ENCODE measurements at places on chromosomes 3 and 15. TPM values are rescaled to one million over a fixed set of nuclear protein-coding genes. Genes with fewer than 3 reads are reported as not detected.
A peak's percentile ranks its signal among the peaks of the same experiment; 100 is the strongest.

- no peak for DNase-seq
These were observed 769 bp downstream of the C2CD4A start for GRCh38 chr15:62067448-62068044.

Gene AGTR1
- 13.3 TPM for total RNA-seq

GRCh38 chr3:10763817-10764258 is 52.2 kb upstream of the SLC6A11 start:
- DNase-seq = no peak

DNA sequence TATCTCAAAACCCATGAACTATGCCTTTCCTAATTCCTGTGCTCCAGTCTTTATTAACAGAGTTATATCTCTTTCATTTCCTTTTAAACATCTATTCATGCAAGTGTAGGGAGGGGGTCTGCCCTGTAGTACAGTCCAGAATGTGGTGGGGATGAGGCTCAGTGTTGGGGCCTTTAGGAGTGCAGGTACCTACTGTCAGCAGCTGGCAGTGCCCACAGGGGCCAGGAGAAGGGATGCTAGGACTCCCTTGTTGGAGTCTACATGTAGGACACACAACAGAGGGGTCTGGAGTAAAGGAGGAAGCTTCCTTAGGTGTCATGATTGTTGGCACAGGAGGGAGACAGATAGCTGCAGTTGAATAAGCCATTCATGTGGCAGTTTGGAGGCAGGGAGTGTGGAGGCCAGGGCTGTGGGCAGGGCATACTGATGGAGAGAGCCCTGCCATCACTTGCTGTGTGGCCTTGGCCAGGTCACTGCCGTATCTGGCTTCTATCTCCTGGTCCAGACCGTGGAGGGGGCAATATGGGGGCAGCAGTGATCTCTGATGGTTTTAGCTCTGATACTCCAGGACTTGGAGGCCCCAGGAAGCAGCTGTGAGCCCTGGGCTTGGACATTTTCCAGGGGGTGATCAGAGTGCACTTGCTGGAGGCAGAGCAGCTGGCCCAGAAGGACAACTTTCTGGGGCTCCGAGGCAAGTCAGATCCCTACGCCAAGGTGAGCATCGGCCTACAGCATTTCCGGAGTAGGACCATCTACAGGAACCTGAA is 29.5 kb downstream of the ESYT3 start:
- no peak for DNase-seq

GRCh38 chr15:68791431-68792283 is 29.0 kb downstream of the ANP32A start:
- no peak for DNase-seq

- DNase-seq = no peak
These were observed 36.5 kb downstream of the DET1 start for GRCh38 chr15:88509964-88510363.

DNA sequence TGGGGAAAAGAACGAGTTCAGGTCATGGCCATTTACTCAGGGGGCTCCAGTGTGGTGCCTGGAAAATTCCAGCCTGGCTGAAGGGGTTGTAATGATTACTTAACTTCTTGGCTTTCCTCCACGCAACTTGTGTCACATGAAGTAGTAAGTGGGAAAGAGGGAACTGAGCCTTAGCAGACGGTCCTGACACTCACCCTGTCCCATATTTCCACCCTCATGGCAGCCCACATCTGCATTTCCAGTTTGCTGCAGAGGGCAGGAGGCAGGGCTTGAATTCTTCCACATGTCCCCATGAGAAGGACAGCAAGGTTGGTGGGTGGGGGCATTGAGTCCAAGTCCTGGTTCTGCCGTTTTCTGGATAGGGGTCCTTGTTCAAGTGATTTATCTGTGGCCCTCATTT is 7.8 kb upstream of the CAMP start:
- DNase-seq = peak; percentile 62

GRCh38 chr15:74311734-74312444 is 55.6 kb downstream of the CYP11A1 start:
- no peak for DNase-seq

- peak; percentile 35 for DNase-seq
These were observed 1.6 kb downstream of the SPRED1 start for GRCh38 chr15:38254051-38254883.

Gene HGD
- under 0.01 TPM for total RNA-seq

Gene SUSD5
- total RNA-seq = 11.2 TPM

GRCh38 chr3:159631226-159631625 is 357.4 kb upstream of the IL12A start:
- no peak for DNase-seq

DNA sequence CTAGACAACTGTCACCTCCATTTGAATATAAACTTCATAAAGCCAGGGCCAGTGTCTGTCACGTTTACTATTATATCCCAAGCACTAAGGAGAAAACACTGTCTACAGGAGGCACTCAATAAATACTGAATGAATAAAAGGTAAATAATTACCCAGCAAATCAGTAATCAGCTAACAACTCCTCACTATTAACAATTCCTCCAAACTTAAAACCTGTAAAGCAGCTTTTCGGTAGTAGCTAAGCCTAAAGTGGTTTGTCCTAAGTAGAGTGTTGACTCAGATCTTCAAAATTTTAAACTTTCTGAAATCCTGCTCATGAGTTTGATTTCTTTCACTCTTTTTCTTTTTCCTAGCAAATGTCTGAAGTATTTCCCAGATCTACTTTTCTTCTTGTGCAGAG is 39.9 kb downstream of the C3orf80 start:
- no peak for DNase-seq

Gene FANCD2OS
- not detected for total RNA-seq

- peak; percentile 94 for DNase-seq
These were observed 68.8 kb upstream of the DLG1 start for GRCh38 chr3:197367081-197367780.

Gene C3orf20
- total RNA-seq = under 0.01 TPM

- no peak for DNase-seq
These were observed 448.6 kb upstream of the CDIN1 start for GRCh38 chr15:36130641-36131310.

DNA sequence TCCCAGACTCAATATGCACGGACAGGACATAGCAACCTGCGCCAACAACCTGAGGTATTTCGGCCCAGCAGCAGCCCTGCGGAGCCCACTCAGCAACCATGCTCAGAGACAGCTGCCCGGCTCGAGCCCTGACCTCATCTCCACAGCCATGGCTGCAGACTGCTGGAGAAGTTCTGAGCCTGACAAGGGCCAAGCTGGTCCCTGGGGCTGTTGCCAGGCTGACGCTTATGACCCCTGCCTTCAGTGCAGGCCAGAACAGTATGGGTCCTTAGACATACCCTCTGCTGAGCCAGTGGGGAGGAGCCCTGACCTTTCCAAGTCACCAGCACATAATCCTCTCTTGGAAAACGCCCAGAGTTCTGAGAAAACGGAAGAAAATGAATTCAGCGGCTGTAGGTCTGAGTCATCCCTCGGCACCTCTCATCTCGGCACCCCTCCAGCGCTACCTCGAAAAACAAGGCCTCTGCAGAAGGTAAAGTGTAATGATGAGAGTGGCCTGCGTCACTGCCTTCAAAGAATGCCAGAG is 25.5 kb downstream of the TMEM41A start:
- no peak for DNase-seq

GRCh38 chr3:27723815-27724458 is 1.8 kb upstream of the EOMES start:
- peak; percentile 69 for DNase-seq

DNA sequence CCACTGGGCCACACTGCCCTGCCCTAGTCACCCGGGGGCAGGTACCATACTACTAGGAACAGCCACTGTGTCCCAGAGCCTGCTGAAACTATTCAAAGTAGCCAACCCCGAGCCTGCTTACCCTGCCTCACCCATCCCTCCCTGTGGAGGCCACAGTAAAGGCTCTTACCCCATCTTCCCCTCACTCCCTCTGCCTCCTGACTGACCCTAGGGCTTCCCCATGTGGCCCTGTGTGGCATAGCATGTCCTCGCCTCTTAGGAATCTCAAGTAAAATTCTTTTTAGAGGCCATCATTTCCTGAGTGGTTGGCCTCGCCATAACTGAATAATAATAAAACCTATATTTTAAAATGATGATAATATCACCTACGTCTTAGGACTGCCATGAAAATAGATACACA is 112.2 kb upstream of the SLC6A11 start:
- DNase-seq = peak; percentile 89

DNA sequence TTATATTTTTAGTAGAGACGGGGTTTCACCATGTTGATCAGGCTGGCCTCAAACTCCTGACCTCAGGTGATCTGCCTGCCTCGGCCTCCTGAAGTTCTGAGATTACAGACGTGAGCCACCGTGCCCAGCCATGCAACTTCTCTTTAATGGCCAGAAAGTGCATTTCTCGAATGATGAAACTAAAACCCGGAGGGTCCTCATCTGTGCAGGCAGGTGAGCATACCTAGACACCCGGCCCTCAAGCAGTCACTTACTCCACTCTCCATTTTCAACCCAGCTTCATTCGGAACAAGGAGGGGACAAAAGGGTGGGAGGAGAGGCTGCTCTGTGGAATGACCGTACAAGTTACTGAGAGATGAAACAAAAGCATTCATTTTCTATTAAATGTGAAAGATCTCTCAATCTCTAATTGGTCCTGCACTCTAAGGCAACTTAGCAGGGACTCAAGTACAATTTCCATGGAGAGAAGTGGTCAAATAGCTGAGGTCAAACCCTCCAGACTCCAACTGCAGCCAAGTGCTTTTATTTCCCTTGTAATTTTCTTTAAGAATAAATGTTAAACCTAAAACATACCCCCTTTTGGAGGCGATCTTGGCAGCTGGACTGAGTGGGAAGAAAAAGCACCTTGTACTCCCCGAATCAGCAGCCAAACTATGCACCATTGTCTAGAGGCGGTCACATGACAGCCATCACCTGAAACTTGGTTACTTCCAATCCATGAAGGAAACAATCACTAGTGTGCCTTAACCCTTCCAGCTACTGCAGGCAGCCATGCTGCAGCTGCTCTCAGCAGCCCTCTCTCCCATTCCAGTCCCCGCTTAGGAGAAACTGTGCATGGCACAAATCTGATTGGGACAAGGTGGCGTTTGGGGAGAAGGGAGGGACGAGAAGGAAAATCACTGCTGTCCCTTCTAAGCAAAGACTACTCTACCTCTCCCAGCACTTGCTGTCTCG is 62.2 kb downstream of the VGLL4 start:
- no peak for DNase-seq

- DNase-seq = peak; percentile 79
These were observed 13.5 kb upstream of the DAZL start for GRCh38 chr3:16618721-16619120.

- DNase-seq = no peak
These were observed 51.8 kb downstream of the FMN1 start for GRCh38 chr15:33142708-33143107.

Gene CFAP91
- 0.59 TPM for total RNA-seq

GRCh38 chr15:67479781-67480505 is 41.0 kb upstream of the C15orf61 start:
- DNase-seq = peak; percentile 69

Gene PLCB2
- under 0.01 TPM for total RNA-seq

- no peak for DNase-seq
These were observed 172.5 kb downstream of the PTPRG start for GRCh38 chr3:61733876-61734275.

Gene RAB6B
- total RNA-seq = 0.59 TPM

- no peak for DNase-seq
These were observed 113.4 kb downstream of the SRGAP3 start for GRCh38 chr3:9135930-9136525.

Gene CNOT10
- 36.9 TPM for total RNA-seq

DNA sequence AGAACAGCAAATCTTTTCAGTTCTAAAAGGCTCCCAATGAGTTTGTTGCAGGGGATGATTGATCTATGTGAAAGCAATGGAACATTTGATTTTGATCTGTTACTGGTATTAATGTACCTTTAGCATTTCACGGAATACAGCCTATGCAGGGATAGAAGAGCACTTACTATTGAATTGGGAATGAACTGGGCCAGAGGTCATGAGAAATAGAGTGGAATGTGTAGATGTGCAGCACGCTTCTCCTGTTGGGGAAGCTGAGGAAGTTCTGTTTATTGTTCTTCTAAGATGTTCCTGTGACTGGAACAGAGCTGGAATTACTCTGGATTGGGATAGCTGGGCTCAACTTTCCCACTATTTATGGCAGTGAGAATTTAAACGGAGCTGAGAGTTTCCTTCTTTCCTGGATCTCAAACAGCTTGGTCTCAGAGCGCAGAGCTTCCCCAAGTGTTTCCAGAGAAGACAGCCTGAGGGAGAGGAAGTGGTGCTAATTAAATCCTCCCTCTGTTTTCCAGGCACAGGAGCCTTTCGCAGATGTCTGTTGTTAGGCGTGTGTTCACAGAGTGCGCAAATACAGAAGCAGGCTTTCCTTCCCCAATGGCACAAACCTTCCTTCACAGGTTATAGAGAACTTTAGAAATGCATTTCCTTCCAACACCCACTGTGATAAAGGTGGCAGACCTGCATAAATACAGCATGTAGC is 32.5 kb downstream of the TPRG1 start:
- no peak for DNase-seq

DNA sequence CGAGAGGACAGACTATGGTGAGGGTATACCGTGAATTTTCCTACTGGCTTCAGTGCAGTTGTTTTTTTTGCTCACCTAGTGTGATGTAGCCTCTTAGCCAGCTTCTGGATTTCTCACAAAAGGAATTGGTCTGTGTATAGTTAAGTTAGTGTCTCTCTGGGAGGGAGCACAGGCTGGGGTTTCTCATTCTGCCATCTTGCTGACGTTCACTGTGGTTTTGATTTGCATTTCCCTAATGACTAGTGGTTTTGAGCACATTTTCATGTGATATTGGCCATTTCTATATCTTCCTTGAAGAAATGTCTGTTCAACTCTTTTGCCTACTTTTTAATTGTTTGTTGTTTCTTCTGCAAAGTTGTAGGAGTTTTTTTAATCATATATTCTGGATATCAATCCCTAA is 2.2 kb upstream of the CD86 start:
- no peak for DNase-seq

Gene CMTM8
- 1.4 TPM for total RNA-seq

Gene CDHR4
- total RNA-seq = not detected

Gene EFHB
- 0.29 TPM for total RNA-seq

DNA sequence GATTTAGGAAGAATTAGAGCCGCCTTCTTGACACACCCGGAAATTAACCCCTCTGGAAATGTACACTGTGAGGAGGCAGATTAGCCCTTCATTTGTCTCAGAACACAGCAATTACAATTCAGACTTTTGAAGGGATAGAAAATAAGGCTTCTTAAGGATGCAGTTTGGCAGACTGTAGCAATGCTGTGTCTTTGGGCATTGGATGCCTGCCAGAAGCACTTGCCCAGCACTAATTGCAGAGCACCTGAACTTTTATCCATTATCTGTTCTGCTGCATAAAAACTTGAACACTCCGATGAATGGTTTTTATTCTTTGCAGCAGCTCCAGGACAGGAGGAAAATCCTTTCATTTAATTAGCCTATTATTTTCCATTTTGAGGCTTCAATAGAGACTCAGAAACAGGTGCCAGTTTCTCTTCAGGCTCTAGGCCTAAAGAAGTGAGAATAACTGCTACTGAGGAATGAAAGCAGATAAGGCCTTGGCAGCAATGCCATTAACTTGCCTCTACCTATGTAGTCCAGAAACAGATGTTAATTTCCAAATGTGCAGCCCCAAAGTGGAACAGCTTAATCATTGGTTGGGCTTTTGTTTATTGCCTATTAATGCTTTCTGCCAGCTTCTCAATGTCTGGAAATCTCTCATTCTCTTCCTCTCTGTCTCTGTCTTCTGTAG is 418.5 kb downstream of the NSUN3 start:
- DNase-seq = no peak
